ENCODE measurements at places on chromosomes 6 and 20.
A peak's percentile ranks its signal among the peaks of the same experiment; 100 is the strongest.

- DNase-seq, result peak; percentile 66
These were observed 12.4 kb upstream of the ZSCAN9 start for GRCh38 chr6:28212510-28213212.

DNA sequence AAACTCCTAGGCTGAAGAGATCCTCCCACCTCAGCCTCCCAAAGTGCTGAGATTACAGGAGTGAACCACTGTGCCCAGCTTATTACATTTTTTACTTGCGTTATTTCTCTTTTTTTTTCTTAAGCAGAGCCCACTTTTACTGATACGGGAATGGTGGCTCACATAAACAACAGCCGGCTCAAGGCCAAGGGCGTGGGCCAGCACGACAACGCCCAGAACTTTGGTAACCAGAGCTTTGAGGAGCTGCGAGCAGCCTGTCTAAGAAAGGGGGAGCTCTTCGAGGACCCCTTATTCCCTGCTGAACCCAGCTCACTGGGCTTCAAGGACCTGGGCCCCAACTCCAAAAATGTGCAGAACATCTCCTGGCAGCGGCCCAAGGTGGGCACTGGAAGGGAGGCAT lies 10.5 kb downstream of the CAPN11 start:
- DNase-seq, result no peak

DNA sequence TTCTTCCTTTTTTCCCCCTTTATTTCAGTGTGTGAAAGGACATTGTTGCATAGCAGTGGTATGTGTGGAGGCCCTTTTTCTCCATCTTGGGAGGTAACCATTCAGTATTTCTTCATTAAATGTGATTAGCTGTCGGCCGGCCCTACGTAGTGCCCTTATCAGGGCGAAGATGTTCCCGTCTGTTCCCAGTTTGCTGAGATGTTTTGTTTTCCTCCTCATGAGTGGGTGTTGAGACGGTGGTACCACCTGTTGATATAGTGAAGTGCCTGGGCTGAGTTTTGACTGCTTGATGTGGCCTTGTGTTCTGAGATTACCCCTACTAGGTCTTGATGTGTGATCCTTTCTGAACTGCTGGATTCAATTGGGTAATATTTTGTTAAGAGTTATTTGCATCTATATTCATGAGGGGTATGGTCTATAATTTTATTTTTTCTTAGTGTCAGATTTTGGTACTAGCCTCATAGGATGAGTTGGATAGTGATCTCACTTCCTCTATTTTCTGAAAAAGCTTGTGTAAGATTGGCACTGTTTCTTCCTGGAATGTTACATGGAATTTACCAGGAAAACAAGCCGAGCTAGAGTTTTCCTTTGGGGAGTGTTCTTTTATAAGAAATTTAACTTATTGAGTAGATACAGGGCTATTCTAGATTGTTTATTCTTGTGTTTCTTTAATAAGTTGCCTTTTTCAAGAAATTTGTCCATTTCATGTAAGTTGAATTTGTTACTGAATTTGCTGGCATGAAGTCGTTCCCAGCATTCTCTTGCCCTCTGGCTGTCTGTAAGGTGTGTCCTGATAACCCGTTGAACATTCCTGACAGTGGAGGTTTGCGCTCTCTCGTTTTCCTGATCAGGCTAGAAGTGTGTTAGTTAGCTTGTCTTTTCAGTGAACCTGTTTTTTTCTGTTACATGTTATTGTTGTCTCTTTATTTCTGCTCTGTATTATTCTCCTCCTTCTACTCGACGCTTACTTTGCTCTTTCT lies 4.3 kb downstream of the MTG2 start:
- DNase-seq, result no peak

DNA sequence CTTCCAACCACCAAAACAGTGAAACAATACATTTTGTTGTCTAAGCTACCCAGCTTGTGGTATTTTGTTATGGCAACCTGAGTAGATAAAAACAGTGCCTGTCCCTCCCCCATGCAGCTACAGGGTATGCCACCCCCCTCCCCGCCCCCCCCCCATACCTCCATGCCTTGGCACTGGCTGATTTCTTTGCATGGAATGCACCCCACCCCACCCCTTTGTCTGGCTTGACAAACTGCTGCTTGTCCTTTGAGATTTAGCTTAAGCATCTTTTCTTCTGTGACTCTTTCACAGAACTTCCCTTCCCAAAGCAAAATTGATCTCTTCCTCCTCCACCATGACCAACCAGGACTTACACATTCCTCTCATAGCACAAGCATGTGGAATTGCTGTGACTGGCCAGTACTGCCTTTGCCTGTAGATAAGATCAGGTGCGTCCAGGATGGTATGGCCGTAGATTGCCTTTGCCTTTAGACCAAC lies 64.6 kb upstream of the ADGRF1 start:
- no peak for DNase-seq

DNA sequence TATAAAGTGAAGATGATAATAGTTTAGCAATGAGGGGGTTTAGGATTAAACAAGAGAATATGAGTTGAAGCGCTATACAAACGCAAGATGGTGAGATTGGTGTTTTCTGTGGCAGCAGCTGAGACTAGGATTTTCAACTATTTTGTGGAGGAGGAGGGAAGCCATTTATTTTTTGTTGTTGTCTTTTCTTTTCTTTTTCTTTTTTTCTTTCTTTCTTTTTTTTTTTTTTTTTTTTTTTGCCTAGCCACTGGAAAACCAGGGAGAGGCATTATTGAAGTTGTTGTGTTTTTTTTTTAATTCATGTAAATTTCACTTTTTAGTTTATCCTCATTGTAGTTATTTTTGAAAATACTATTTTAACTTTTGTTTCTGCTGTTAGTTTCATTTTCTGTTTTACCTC lies 15.9 kb downstream of the PARD6B start:
- DNase-seq, result no peak

DNA sequence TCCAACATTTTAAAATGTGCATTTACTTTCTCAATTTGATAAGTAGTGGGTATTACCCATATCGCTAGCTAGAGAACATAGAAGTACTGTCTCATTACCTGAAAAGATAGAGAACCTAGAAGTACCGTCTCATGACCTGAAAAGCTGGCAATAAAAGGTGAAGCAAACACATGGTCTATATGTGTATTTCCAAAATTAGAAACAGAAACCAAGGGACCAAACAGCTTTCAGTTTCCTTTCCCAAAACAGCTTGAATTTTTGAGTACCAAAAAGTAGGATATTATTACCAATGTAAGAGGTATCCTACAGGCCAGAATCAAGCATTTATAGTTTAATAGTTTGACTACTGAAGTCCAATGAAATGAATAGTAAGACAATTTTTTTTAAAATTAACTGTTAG lies 77.2 kb downstream of the KIF13A start:
- no peak for DNase-seq

- DNase-seq, result no peak
These were observed 110.6 kb downstream of the SYNDIG1 start for GRCh38 chr20:24580006-24580405.

GRCh38 chr6:14259594-14260152 lies 142.1 kb downstream of the CD83 start:
- DNase-seq, result no peak
